Ovary (tissue), 10 donors: ENCODE measurements at places on chromosomes 6 and 20.

DNA sequence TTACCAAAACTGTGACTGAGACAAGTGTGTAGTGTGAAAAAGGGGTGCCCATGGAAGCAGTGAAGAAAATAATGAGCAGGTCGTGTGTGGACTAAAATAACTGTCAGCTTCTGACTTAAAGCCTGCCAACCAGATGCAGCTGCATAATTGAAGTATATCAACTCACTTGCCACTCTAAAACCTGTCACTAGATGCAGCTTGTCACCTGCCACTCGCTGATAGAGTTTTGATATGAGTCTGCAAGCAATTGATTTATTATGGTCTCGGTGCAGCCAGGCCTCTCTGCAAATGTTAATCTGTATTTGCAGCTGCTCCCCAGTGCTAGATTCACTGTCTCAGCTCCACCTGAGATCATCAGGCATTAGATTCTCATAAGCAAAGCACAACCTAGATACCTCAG lies 1090.0 kb upstream of the EYS start:
- DNase-seq, result no peak

DNA sequence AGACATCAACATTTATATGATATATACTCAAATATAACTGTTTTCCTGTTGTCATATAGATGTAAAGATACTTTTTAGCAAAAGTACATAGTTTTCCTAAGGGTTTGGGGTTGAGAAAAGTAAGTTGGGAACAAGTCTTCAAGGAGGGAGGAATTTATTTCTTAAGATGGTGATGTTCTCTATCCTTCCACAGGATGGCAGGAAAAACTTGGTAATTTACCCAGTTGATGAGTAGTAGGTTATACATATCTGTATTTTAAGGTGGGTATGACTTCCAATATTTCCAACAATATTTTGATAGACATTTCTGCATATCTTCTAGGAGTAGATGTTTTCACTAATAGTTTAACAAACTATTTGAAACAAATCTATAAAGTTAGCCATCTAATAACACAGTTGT lies 254.4 kb downstream of the RIMS1 start:
- DNase-seq, result no peak

DNA sequence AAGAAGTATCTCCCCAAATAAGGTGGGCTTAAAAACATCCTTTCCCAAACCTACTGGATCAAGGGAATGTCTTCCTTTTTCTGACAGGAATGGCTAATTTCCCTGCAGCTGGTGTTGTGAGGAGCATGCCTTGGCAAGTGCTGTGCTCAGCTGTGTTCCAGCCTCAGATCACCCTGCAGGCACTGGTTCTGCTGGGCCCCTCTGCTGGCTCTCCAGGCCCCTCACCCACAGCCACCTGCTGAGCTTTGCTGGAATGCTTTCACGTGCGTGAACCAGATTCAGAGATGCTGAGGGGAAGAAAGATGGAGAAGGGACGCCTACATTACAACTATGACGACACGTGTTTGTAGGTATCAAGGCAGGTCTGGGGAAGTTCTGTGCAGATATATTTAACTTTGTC lies 71.3 kb upstream of the FOXC1 start:
- DNase-seq, result no peak

- no peak for DNase-seq
Measured at GRCh38 chr6:109897561-109898080, 80.5 kb upstream of the GPR6 start.

GRCh38 chr6:41636833-41637193 lies 1.5 kb upstream of the MDFI start:
- DNase-seq, result no peak

DNA sequence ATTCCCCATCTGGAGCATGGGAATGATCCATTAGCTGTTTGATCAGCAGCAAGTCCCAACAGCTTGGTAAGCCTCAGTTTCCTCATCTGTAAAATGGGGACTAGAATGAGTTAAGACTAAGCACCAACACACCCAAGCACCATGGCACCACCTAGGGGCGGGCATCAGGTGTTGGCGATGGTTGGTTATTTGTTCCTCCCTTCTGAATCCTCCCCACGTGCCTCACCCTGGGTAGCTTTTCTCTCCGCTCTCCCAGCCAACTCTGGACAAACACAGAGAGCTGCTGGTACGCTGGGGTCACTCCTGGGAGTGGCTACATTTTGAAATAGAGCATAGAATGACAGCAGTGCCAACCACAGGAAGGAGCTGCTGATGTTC lies 13.3 kb upstream of the ITPR3 start:
- DNase-seq, result no peak
